Suppressor macrophage treated with lipopolysaccharide for 1 hour (primary cell): ENCODE measurements at places on chromosomes 3 and 15.

GRCh38 chr15:73403171-73403570 lies 34.4 kb upstream of the HCN4 start:
- DNase-seq = peak; percentile 78

DNA sequence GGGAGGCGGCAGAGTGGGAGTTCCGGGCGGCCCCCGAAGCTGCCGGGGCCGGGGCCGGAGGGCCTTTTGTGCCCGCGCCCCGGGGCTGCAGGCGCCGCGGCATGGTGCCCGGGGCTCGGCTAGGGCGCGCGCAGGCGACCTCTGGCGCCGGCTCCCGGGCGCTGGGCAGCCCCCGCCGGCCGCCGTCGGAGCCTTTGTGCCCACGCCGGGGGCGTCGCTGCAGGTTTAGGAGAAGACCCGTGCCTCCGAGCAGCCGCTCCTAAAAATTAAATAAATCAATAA lies 299 bp downstream of the PAQR9 start:
- no peak for DNase-seq

DNA sequence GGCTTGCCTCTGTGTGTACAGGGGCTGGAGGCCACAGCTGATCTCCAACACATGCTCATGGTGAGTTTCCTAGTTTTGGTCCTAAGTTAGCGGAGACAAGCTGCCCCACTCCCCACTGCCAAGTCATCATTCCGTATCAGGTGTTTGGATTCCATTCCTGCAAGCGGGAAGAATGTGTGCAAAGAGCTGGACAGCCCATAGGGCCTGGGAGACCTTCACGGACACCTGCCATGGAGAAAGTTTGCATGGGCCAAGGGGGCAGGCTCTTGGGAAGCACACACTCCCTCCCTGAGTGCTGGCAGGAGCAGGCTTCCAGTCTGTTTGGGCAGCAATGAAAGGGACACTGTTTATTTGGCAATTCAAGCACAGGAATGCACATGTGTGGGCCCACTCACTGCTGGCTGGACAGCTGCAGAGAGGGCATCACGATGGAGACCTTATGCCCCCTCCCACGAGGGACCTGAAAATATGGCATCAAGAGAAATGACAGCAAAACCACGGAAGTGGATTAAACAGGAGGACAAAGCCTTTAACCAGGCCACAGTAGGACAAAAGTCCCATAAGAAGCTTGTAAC lies 149.7 kb downstream of the KLF13 start:
- DNase-seq = no peak

DNA sequence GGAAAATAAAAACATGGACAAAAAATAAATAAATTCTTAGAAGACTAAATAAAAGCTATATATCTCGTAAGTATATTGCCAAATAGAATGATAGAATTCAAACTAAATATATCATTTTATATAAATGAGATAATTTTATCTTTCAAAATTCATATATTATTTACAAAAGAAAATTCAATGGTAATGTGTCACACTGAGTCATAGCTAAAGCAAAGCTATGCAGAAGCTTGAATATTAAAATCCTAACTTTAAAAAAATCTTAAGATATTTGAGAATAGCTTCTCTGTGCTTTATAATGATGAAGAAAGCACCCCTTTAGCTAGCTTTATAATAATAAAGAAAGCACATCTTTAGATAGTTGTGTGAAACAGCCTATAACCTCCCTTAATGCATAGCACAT lies 1010.8 kb downstream of the OTOL1 start:
- no peak for DNase-seq

- no peak for DNase-seq
Observed at GRCh38 chr3:20327889-20328288, 141.9 kb upstream of the SGO1 start.

DNA sequence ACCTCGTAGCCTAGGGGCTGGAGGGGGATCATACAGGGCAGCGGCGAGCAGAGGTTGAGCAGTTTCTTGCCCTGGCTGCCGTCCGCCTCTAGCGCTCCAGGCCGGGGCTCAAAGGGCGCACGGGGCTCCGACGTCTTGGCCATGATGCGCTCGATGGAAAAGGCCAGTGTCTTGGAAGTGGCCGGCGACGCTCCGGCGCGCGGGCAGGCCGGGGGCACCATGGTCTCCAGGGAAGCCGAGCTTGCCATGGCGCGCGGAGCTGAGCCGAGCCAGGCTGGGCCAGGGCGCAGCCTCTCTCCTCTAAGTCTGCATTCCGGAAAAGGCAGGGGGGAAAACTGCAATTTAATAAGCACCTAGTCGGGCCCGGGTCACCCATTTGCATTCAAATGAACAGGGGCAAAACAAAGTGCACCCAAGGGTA lies 719 bp downstream of the FEZF2 start:
- DNase-seq = no peak

- no peak for DNase-seq
Observed at GRCh38 chr15:36880224-36880912, 220.0 kb downstream of the MEIS2 start.

- no peak for DNase-seq
Observed at GRCh38 chr3:96631050-96631449, 183.3 kb upstream of the EPHA6 start.

DNA sequence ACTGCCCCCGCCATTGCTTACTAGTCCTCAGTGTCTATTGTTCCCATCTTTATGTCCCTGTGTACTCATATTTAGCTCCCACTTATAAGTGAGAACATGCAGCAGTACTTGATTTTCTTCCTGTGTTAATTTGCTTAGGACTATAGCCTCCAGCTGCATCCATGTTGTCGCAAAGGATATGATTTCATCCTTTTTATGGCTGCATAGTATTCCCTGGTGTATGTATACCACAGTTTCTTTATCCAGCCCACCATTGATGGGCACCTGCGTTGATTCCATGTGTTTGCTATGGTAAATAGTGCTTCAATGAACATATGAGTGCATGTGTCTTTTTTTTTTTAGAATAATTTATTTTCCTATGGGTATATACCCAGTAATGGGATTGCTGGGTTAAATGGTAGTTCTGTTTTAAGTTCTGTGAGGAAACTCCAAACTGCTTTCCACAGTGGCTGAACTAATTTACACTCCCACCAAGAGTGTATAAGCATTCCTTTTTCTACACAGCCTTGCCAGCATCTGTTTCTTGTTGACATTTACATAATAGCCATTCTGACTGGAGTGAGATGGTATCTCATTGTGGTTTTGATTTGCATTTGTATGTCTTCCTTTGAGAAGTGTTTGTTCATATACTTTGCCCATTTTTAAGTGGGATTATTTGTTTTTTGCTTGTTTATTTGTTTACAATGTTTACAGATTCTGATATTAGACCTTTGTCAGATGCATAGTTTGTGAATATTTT lies 53.7 kb downstream of the GALK2 start:
- no peak for DNase-seq

DNA sequence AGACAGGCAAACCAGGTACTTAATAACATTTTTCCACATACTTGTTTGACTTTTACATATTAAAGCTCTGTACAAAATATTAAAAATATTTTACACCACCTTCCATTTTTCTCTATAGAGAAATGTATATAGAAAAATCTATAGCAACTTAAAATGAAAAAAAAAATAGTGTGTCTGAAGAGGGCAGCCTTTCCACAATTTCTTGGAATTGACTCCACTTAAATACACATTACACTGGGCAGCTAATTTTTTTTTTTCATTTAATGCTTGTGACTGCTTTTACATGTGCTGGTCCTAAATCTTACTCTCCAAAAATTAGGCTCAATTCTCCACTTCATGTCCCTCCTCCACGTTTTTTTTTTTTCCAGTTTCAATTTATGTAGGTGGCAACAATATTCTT lies 427.0 kb upstream of the RBMS3 start:
- no peak for DNase-seq

DNA sequence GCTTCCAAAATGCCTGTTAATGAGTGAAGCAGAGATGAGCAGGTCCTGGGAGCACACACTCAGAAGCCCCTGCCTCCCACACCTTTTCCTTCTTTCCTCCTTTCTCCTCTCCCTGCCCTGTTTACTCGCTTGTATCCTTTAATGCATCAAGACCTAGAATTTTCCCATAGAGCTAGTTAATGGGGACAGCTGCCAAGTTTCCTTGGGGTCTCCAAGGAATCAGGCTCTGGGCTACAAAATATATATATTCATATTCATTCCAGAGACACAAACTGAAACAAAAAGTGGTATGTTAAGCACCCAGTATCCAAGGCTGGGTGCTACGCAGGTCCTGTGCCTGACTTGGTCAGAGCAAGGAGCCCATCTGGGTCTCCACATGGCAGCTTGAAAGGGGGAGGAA lies 235.6 kb downstream of the MYRIP start:
- no peak for DNase-seq
